ENCODE measurements at places on chromosomes 13 and 19. TPM values are rescaled to one million over a fixed set of nuclear protein-coding genes. Genes with fewer than 3 reads are reported as not detected.

Gene ATP8B3
- polyA plus RNA-seq, result 0.17 TPM

Gene FFAR1
- not detected for polyA plus RNA-seq

Gene MIR17HG
- 0.86 TPM for polyA plus RNA-seq

Gene RFXANK
- 57.4 TPM for polyA plus RNA-seq

Gene PODNL1
- 0.07 TPM for polyA plus RNA-seq

Gene DAND5
- polyA plus RNA-seq, result not detected

Gene ZNF253
- 1.5 TPM for polyA plus RNA-seq
